Left ventricle myocardium inferior (tissue), 1 donor: ENCODE measurements at places on chromosomes 16 and 17.

- no peaks in the 10 kb centered on the region for H3K36me3 ChIP-seq
- H3K27ac ChIP-seq, result peak overlapping the region; percentile 66
- peak overlapping the region; percentile 4 for H3K4me3 ChIP-seq
- H3K4me1 ChIP-seq, result peaks cover 90% of the 10 kb centered on the region
These were observed 107.0 kb downstream of the ANKRD11 start for GRCh38 chr16:89383095-89384003.

GRCh38 chr17:80701730-80702129 is 157.1 kb downstream of the RPTOR start:
- H3K27me3 ChIP-seq, result no peaks in the 10 kb centered on the region
- DNase-seq, result no peak
- H3K36me3 ChIP-seq, result no peaks in the 10 kb centered on the region
- no peak overlapping the region for H3K27ac ChIP-seq
- no peak overlapping the region for H3K4me3 ChIP-seq

DNA sequence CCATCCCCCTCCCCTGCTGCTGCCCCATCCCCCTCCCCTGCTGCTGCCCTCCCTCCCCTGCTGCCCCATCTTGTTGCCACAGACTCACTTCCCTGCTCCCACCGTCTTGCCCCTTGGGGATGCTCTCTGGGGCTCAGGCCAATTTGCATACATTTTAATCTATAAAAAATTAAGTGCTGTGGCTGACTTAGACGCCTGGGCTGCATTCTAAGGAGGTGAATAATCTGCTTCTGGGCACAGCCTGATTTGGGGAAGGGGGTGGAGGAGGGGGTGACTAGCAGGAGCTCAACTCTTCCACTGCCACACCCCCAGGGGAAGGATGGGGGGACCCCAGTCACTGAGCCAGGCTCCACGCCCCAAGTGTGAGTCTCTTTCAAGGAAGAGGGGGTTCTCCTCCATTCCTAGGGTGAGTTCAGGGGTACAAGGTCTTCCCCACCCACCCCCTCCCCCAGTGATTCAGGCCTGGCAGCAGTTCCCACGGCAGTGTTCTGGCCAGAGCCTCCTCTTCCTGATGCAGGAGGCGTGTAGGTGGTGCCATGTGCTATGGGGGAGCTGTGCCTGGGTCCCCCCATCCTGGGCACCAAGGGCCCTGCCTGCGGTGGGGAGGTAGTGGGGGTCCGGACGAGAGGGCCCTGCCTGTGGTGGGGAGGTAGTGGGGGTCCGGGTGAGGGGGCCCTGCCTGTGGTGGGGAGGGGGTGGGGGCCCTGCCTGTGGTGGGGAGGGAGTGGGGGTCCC is 5.0 kb downstream of the DPH1 start:
- DNase-seq, result no peak
- H3K4me3 ChIP-seq, result no peak overlapping the region
- H3K27ac ChIP-seq, result no peak overlapping the region
- peaks cover 35% of the 10 kb centered on the region for H3K36me3 ChIP-seq

DNA sequence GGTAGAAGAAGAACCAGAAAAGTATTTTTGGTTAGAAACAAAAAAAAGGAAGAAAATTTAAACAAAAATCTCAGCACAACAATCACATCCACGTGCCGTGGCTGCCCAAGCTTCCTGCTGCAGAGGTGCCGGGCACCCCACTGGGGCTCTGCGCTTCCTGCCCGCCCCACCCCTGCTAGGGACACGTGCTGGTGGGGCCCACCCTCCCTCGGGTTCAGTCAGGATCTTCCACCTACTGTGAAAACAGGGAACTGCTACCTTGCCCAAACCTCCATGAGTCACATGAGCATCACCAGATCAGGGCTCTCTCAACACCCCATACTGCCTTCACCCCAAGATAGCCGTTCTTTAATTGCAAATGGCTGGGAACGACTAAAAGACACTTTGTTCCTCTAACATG is 24.4 kb upstream of the CYTH1 start:
- DNase-seq, result no peak
- no peaks in the 10 kb centered on the region for H3K27me3 ChIP-seq
- H3K4me3 ChIP-seq, result no peak overlapping the region

DNA sequence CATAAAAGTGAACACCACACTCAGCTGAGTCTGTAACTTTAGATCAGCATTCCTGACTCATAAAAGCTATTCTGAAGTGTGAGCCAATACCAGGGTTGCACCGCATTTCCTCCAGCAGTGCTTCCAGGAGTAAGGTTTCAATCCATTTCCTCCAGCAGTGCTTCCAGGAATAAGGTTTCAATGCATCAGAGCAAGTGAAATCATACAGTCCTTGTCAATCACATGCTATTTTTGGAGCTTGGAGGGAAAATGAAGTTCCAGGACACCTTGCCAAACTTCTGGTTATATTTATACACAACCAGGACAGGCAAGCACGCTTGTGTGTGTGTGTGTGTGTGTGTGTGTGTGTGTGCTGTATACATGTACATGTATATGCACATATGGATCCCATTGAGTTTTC is 327.6 kb downstream of the GRIN2A start:
- H3K27ac ChIP-seq, result peak overlapping the region; percentile 44
- no peaks in the 10 kb centered on the region for H3K27me3 ChIP-seq
- peaks cover 13% of the 10 kb centered on the region for H3K4me1 ChIP-seq
- H3K4me3 ChIP-seq, result no peak overlapping the region
